Endothelial cell (in vitro differentiated cells): ENCODE measurements at places on chromosomes 11 and 22.

DNA sequence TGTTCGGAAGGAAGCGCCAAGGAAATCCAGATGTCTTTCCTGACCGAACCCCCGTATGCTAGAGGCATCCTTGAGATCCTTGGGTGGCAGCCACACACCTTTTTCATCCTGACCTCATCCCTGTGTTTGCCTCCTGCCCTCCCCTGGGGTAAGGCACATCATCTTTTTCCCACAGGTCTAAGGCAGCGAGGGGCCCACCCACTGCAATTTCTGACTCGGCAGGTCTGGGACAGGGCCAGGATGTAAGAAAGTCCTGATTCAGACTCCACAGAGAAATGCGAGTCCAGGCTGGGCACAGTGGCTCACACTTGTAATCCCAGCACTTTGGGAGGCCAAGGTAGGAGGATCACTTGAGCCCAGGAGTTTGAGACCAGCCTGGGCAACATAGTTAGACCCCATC, 10.5 kb downstream of the ZMAT5 start:
- H3K4me3 ChIP-seq, result no peak overlapping the region
- no peaks in the 10 kb centered on the region for H3K4me1 ChIP-seq
- peaks cover 4% of the 10 kb centered on the region for H3K27me3 ChIP-seq
- no peak overlapping the region for H3K27ac ChIP-seq

GRCh38 chr11:120523196-120523595, 11.6 kb downstream of the GRIK4 start:
- peaks cover 2% of the 10 kb centered on the region for H3K27me3 ChIP-seq
- H3K36me3 ChIP-seq, result no peaks in the 10 kb centered on the region
- no peak overlapping the region for H3K27ac ChIP-seq
- H3K4me1 ChIP-seq, result peaks cover 3% of the 10 kb centered on the region
- no peak overlapping the region for H3K4me3 ChIP-seq

- peaks cover 5% of the 10 kb centered on the region for H3K4me1 ChIP-seq
- no peak overlapping the region for H3K4me3 ChIP-seq
- DNase-seq, result no peak
- H3K27ac ChIP-seq, result no peak overlapping the region
- H3K36me3 ChIP-seq, result no peaks in the 10 kb centered on the region
- no peaks in the 10 kb centered on the region for H3K27me3 ChIP-seq
Observed at GRCh38 chr11:91860661-91861060, 364.0 kb upstream of the FAT3 start.

DNA sequence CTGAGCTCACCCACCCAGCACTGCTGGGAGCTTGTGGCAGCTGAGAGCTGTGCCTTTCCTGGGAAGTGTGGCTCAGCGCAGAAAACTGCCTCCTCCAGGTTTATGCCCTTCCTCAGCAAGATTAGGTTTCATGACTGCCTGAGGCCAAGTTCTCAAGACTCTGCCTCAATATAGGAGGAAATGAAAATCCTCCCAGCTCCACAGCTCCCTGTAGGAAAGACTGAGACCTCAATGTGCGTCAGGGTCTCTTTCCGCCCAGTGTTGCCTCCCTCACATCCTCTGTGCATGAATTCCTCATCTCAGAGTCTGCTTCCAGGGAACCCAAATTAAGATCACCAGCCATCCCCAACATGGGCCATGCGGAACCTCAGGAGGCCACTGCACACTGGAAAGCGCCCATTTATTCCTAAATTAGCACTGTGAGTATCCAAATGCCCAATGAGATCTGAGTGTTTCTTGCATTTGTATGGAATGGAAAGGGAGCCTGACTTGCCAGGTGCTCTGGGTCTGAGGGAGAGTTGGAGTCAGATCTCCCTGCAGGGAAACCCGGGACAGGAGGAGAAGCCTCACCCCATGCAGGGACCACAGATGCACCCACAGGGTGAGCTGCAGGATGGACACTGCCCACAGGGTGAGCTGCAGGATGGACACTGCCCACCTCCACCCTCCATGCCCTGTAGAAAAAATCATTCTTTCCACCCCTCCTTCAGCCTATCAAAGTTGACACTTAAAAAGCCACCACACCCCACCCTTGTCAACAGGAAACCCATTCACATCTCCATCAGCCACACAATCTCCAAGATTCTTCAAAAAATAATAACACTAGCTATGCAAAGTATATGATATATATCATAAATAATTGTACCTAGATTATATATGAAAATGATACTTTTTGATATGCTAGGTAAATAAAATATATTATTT, 97.4 kb upstream of the IGLL5 start:
- no peak overlapping the region for H3K27ac ChIP-seq
- no peaks in the 10 kb centered on the region for H3K36me3 ChIP-seq
- H3K4me1 ChIP-seq, result peaks cover 7% of the 10 kb centered on the region
- no peak overlapping the region for H3K4me3 ChIP-seq
- no peak for DNase-seq

DNA sequence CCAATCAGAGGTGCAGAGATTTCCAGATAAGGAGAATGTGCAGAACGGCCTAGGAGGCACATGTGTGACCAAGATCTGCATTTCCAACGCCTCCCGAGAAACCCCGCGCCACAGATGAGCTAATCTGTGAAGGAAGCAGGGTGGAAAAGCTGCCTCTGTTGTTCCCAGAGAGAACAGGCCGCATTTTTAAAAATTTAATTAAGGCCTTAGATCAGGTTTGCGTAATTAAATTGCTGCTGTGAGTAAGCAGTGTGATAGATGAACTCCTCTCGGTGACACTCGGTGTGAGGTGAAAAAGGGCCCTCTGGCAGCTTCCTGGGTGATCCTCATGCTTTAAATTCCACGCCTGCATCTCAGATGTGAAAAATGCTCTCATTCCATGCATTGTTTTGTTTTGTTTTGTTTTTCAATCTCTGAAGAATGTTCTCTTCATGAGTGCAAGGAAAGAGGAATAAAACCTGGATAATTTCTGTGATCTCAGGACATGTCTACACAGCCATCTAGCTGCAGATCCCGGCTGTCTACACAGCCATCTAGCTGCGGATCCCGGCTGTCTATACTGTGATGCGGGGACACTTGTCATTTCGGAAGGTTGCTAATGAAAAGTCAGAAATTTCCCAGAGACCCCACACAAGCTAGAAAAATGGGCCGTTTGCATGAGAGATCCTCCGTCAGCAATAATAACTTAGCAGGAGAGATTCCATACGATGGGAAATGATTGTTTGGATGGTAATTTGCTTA, 1398.9 kb downstream of the BRD1 start:
- DNase-seq, result no peak
- H3K4me3 ChIP-seq, result no peak overlapping the region
- H3K27ac ChIP-seq, result no peak overlapping the region
- H3K27me3 ChIP-seq, result peaks cover 6% of the 10 kb centered on the region
